AG20443 (cell line): ENCODE measurements at places on chromosomes 1 and 21.

DNA sequence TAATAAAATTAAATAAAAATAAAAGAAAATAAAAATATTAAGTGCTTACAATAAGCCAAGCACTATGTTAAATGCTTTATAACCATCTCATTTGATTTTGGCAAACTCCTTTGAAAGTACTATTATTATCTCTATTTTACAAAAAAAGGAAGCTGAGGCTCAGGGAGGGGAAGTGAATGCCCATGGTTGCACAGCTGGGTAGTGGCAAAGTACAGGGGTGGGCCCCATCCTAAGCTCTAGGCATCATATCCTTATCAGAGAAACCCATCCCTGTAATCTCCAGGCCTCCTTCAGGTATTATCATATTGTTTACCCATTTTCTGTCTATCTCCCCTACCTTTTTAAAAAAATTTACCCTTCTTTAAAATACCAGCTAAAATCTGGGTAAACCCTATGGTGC is 2.3 kb upstream of the MED18 start:
- no peak for DNase-seq

DNA sequence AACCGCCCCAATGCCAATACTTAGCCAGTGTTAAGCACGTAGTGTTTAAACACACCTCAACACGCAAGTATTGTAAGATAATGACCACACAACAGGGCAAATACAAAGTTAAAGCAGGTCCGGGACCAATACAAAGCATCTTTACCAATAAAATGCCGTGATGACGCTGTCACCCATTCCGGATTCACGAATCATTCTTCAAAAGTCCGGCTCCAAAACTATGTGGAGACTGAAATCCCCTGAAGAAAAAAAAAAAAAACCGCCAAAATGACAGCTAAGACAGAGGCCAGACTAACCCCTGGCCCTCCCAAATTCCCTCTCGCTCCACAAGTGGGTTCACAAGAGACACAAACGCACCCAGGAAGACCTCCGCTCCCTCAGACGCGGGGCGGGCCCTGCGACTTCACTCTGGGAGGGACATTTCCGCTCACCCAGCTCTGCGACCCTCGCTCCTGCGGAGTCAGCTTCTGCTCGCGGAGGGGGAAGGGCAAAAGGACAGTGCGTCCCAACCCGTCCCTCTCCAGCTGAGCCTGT is 625 bp upstream of the DARS2 start:
- DNase-seq: no peak

- DNase-seq: peak; percentile 88
Measured at GRCh38 chr21:21200103-21200938, 202.1 kb downstream of the NCAM2 start.

DNA sequence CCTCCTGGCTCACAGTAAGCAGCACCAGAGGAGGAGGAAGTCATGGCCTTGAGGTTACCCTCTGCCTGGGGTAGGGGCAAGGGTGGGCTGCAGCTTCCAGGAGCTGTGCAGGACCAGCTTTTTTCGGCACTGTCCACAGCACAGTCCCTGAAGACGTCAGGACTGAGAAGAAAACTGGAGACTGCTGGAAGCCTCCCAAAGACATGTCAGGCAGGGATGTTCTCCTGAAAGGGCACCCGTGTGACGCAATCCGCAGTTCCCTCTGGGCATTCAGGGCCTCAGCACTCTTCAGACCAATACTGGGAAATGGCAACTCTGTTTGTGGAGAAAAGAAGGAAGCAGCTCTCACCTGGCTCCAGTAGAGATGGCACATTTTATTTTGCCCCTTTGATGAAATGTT is 64.8 kb upstream of the TENT5C start:
- DNase-seq: no peak

DNA sequence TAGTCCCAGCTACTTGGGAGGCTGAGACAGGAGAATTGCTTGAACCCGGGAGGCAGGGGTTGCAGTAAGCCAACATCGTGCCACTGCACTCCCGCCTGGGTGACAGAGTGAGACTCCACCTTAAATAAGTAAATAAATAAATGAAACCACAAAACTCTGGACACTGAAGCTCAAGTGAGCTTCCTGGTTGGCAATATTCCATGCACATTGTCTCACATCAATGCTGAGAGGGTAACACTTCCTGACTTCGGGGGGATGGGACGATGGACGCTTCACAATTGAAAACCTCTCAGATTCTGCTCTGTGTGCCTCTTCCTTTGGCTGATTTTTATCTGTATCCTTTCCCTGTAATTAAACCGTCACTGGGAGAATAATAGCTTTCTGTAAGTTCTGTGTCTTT is 70.0 kb upstream of the ZNF644 start:
- DNase-seq: no peak

DNA sequence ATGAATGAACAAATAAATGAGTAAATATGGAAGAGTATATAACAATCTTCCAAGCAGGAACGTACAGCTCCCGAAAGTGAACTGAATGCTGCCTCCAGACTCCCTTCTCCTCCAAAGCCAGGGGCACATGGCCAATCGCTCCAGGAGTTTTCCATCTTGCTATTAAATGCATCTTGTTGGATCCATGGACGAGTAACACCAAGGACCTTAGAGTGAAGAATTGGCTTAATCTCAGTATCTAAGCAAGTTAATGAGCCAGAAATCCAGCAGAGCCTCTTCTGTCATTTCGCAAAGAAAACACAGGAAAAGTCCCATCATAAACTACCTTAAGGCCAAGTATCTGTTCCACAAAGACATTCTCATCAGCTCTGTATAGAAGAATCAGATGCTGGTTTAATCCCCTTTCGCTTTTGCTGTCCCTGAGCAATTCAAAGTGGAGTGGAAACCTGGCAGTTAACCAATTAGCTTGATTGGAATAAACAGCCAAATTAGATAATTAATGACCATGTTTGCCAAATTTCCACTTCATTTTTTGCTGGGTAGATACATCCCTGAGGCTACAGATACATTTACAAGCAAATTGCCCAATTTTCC is 116.0 kb downstream of the MIS18A start:
- no peak for DNase-seq

DNA sequence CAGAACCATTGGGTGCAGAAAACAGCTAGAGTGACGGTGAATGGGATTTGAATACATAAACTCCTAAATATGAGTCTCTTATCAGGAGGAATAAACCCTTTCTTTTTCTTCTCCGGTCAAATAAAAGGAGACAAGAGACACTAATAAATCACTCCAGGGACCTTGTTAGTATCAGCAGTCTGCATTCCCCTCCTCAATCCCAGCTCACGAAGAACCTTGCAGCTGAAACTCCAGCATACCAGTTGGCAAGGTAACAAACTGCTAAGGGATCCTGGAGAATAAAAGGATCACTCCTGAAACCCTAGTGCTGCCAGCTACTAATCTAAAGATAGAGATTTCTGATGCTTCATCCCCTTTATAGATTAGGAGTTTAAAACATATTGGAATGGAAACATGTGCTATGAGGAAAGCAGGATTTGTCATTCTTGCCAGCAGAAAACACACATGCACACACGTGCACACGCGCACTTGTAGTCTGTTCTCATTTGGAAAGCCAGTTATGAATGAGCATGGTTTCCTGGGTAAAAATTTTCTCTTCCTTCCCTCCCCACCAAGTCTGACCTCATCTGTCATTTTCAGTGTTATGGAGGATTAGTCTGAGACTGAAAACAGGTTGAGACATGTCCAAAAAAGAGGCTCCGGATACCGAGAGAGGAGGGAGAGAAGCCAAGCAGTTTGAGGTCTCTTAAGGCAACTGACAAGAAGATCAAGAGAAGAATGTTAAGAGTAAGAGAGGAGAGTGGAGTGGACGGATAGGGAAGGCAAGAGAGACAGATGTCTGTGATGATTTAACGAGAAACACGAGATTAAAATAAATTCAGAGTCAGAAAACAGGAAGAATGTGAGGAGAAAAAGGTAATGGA is 10.9 kb downstream of the IER5 start:
- no peak for DNase-seq

DNA sequence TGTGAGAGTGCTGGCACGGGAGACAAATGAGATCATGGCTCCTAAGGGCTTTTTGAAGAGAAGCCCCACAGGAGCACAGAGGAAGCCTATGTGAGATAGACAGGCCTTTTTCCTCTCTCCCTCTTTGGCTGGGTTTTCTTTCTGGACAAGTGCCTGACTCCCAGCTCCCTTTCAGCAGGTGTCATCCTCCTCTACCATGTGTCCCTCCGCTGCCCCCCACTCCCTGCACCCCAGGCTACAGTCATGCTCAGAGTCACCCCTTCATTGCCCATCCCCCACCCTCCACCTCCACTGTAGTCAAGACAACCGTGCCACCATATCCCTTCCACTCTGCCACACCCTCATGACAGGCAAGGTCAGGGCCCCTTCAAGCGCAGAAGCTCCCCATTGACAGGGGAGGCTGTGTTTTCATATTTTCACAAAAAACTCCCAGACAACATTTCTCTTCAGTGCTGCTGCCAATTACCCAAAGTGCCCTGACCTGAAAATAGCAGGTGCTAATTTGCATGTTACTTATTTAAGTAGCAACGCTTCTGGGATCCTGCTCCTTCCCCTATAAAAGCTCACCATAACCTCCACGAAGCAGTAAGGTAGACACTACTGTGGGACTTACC is 92.1 kb upstream of the IPO9 start:
- DNase-seq: no peak

GRCh38 chr1:226308166-226308722 is 720 bp downstream of the LIN9 start:
- no peak for DNase-seq

- DNase-seq: peak; percentile 71
Measured at GRCh38 chr21:37686991-37687810, 229.1 kb downstream of the KCNJ6 start.

GRCh38 chr1:87684713-87685205 is 356.1 kb downstream of the LMO4 start:
- DNase-seq: no peak

- peak; percentile 92 for DNase-seq
Measured at GRCh38 chr1:204127597-204128242, 24.1 kb downstream of the ETNK2 start.

GRCh38 chr1:90817399-90817798 is 100.3 kb upstream of the BARHL2 start:
- DNase-seq: no peak

- DNase-seq: no peak
Measured at GRCh38 chr1:98480271-98480670, 181.2 kb upstream of the SNX7 start.

DNA sequence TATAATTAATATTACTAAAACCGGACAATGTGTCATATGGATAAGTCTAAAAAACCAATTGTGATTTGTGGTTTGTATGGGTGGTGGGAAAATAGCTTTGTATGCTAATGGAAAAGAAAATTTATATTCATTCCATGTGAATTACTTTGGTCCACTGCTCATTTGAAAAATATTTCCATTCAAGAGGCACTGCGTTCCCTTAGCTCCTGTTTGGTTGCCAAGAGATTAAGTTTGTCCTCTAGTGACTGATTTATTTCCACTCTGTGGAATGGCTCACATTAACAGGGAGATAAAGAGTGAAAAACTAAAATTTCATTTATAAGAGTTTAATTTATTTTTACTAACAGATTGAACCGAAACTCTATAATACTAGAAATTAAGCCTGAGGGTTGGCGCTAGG is 744.1 kb upstream of the CHRM3 start:
- DNase-seq: no peak

GRCh38 chr1:54558434-54559030 is 10.5 kb downstream of the ACOT11 start:
- peak; percentile 5 for DNase-seq

DNA sequence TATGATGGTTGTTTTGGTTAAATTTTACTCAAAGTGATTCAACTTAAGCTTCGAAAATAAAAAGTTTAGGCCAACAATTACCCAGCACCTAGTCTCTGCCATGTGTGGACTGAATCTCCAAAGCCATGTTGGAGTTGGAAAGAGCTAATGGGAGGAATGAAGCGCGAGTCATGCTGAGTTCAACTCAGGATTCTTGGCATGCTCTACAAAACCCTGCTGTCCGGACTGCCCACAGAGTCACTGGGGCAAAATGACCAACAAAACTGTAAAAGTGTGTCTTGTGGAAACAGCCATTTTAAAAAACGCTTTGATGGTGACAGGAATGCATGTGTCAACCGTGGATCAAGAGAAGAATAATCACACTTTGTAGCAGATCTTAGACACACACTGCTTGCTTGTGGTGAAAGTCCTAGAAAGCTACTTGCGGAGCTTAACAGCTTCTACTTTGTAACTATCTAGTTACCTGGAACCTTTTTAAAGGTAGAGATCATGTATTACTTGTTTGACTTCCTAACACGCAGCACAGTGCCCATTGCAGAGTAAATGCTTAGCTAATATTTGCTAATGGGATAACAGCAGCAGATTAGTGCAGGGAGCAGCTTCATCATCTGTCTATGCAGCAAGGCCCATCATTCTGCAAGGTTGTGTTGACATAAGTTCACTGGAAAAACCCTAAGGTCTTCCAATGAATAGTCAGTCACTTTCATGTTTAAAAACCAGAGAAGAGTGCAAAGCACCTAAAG is 7.0 kb upstream of the GBP6 start:
- DNase-seq: peak; percentile 64

GRCh38 chr1:44822981-44823451 is 14.7 kb downstream of the BTBD19 start:
- peak; percentile 17 for DNase-seq

GRCh38 chr1:61215676-61216289 is 133.4 kb downstream of the NFIA start:
- no peak for DNase-seq

- DNase-seq: no peak
Measured at GRCh38 chr1:237287876-237288521, 246.0 kb downstream of the RYR2 start.

GRCh38 chr21:43590194-43590593 is 69.1 kb downstream of the HSF2BP start:
- DNase-seq: no peak

DNA sequence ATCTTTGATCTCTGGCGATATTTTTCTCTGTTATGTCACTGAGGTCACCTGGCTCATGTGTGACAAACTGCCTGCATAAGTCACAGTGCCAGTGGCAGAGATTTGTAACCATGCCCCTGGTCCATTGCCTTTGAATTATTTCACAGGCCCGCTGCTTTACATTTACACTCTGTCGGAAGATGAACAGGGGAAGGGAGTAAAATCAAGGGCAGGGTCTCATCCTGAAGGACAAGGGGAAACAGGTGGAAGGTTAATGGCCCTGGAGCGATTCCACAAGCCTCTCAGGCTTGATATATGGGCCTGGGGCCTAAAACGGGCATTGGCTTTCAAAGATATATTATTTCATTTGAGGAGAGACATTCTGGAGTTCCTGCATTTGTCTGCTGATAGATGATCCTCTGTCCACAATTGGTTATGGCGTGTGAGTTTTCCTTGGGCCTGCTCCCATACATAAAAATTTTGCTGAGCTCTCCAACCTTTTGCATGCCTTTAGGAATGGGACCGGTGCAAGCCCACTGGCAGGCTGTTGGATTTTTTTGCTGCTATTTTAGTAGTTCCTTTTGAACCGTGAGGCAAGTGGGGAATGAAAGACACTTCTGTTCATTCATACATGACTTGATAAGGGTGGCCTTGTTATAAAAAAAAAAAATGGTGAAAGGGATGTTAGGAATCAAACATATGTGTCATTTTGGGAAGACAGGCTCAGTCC is 51.9 kb downstream of the NR5A2 start:
- no peak for DNase-seq

GRCh38 chr1:196425513-196425912 is 182.7 kb downstream of the KCNT2 start:
- DNase-seq: no peak
